Peyer's patch (tissue), 4 donors: ENCODE measurements at places on chromosomes 12 and 14.

- no peak overlapping the region for H3K27ac ChIP-seq
- no peaks in the 10 kb centered on the region for H3K4me1 ChIP-seq
- no peaks in the 10 kb centered on the region for H3K27me3 ChIP-seq
Observed at GRCh38 chr14:44620121-44621019, 113.3 kb upstream of the FSCB start.

- DNase-seq, result no peak
- no peaks in the 10 kb centered on the region for H3K4me1 ChIP-seq
- H3K36me3 ChIP-seq, result no peaks in the 10 kb centered on the region
- no peak overlapping the region for H3K4me3 ChIP-seq
Observed at GRCh38 chr12:47349137-47350061, 269.6 kb upstream of the AMIGO2 start.

- H3K27me3 ChIP-seq, result no peaks in the 10 kb centered on the region
- H3K27ac ChIP-seq, result no peak overlapping the region
- no peak overlapping the region for H3K4me3 ChIP-seq
- no peaks in the 10 kb centered on the region for H3K4me1 ChIP-seq
Observed at GRCh38 chr12:58140395-58140794, 199.0 kb downstream of the ATP23 start.

GRCh38 chr14:91397965-91398591 is 19.5 kb downstream of the CCDC88C start:
- H3K4me1 ChIP-seq, result no peaks in the 10 kb centered on the region
- H3K27me3 ChIP-seq, result no peaks in the 10 kb centered on the region
- no peak overlapping the region for H3K4me3 ChIP-seq
- peak overlapping the region; percentile 84 for H3K27ac ChIP-seq
- no peaks in the 10 kb centered on the region for H3K36me3 ChIP-seq
- DNase-seq, result no peak

DNA sequence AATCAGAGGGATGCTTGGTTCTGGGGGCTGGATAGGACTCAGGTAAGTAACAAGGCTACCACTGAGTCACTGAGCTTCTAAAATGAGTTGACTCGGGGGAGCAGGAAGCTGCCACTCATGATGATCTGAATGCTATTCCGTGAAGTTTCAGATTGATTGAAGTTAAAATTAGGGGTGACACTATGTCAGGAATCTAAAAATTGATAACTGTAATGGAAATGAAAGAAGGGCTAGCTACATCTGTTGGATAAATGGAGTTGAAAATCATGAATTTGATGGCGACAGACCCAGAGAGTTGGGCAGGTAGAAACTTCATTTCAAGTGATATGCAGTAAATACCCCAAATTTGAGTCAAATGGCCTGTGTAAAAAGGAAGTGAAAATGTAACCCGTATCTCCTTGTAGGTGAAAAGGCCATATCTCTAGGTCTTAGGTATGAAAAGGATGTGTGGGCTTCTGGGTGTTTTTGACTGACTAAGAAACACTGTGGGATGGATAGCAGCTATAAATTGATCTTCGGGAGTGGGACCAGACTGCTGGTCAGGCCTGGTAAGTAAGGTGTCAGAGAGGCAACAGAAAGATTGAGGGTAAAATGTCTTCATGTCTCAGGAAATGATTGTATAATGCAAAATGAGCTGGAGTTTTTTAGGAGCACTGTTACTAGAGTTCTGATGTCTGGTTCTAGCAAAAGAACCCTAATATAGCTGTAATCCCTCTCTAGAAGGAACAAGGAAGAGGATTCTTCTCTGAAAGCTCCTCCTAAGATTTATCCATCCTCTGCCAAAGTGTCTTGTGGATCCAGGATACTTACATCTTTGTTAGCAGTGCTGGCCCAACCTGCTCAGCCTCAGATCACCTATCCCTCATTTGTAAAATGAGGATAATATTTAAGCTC is 57.3 kb downstream of the DAD1 start:
- H3K27ac ChIP-seq, result peak overlapping the region; percentile 69
- H3K27me3 ChIP-seq, result no peaks in the 10 kb centered on the region
- H3K4me1 ChIP-seq, result no peaks in the 10 kb centered on the region
- no peaks in the 10 kb centered on the region for H3K36me3 ChIP-seq
- no peak for DNase-seq

DNA sequence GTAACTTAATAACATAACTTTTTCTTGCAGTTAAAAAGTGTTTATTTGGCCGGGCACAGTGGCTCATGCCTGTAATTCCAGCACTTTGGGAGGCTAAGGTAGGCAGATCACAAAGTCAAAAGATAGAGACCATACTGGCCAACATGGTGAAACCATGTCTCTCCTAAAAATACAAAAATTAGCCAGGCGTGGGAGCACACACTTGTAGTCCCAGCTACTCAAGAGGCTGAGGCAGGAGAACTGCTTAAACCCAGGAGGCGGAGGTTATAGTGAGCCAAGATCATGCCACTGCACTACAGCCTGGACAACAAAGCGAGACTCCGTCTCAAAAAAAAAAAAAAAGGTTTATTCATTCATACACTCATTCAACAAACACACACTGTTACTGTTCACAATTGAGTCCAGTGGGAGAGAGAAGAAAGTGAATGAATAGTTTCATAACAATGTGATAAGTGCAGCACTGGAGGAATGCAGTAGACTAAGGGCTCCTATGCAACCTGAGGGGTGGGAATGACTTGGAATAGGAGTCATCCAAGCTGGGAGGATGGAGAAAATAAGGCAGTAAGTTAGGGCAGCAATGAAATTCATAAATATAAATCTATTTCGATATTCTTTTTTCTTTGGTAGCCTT is 19.8 kb downstream of the DAD1 start:
- no peaks in the 10 kb centered on the region for H3K36me3 ChIP-seq
- no peaks in the 10 kb centered on the region for H3K27me3 ChIP-seq
- H3K4me1 ChIP-seq, result no peaks in the 10 kb centered on the region
- H3K4me3 ChIP-seq, result no peak overlapping the region
- peak overlapping the region; percentile 57 for H3K27ac ChIP-seq
- no peak for DNase-seq

DNA sequence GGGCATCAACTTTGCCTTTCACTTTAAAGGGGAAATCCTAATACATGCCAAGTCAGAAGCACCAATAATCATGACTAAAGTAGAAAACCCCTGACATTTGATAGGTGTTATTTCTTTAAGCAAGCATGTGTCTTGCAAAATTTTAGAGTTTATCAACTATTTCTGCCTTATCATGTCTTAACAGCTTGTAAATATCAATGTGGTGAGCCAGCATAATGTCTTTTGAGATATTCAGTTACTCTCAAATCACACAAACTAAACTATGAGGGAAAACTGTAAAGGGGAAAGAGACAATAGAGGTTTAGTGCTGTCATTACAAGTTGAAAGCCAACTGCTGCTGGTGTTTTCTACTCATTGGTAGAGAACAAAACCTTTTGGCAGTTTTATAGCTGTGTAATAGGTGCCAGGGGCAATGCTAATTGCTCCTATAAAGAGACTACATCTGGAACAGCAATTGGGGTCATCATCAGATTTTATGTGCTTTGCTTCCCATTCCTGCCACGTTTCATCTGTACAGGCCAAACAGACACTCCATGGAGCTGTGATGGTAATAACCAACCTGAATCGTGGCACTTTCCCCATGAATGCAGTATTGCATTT is 1027.4 kb downstream of the FSCB start:
- no peaks in the 10 kb centered on the region for H3K27me3 ChIP-seq
- no peaks in the 10 kb centered on the region for H3K36me3 ChIP-seq
- H3K4me3 ChIP-seq, result no peak overlapping the region
- no peaks in the 10 kb centered on the region for H3K4me1 ChIP-seq
- DNase-seq, result no peak

GRCh38 chr14:89724628-89724960 is 229.9 kb downstream of the EFCAB11 start:
- H3K27me3 ChIP-seq, result no peaks in the 10 kb centered on the region
- no peaks in the 10 kb centered on the region for H3K36me3 ChIP-seq
- H3K27ac ChIP-seq, result no peak overlapping the region
- H3K4me1 ChIP-seq, result peaks cover 21% of the 10 kb centered on the region
- DNase-seq, result no peak

GRCh38 chr12:97368462-97369163 is 94.0 kb upstream of the RMST start:
- H3K4me3 ChIP-seq, result no peak overlapping the region
- no peak overlapping the region for H3K27ac ChIP-seq
- H3K4me1 ChIP-seq, result no peaks in the 10 kb centered on the region

- H3K4me1 ChIP-seq, result no peaks in the 10 kb centered on the region
- no peaks in the 10 kb centered on the region for H3K27me3 ChIP-seq
- no peak for DNase-seq
- no peak overlapping the region for H3K27ac ChIP-seq
- H3K4me3 ChIP-seq, result no peak overlapping the region
- H3K36me3 ChIP-seq, result no peaks in the 10 kb centered on the region
Observed at GRCh38 chr14:34797747-34798583, 77.2 kb downstream of the BAZ1A start.

DNA sequence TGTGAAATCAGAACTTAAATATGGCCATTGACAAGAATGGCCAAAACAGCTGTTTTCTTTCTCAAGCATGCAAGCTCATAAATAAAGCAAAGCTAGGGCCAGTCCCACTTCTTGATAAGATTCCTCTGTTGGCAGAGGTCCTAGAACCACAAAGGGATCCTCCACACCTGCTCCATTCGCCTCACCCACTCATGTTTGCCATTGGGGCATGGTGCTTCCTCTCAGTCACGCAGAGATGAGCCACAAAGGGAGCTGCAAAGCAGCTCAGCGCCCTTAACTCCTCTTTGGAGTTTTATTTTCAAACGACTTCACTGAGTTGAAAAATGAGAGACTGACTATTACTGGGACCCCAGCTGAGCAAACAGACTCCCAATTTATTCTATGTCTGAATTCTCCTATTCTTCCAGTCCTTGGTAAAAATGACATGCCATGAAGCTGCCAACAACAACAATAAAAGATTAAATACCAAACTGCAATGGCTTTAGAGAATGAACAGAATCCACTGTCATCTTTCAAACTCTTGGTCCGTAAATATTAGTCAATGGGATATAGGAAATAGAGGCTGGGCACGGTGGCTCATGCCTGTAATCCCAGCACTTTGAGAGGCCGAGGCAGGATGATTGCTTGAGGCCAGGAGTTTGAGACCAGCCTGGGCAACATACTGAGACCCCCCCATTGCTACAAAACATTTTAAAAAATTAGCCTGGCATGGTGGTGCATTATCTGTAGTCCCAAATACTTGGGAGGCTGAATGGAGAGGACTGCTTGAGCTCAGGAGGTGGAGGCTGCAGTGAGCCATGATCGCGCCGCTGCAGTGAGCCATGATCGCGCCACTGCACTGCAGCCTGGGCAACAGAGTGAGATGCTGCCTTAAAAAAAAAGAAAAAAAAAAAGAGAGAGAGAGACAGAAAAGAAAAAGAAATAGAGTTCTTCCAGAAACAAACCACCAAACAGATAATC is 16.4 kb downstream of the MANSC1 start:
- H3K4me3 ChIP-seq, result no peak overlapping the region
- H3K27ac ChIP-seq, result no peak overlapping the region
- peaks cover 3% of the 10 kb centered on the region for H3K4me1 ChIP-seq
- DNase-seq, result no peak
- H3K36me3 ChIP-seq, result no peaks in the 10 kb centered on the region
- H3K27me3 ChIP-seq, result no peaks in the 10 kb centered on the region

- no peaks in the 10 kb centered on the region for H3K27me3 ChIP-seq
- no peak for DNase-seq
- no peaks in the 10 kb centered on the region for H3K36me3 ChIP-seq
- H3K4me3 ChIP-seq, result no peak overlapping the region
- H3K27ac ChIP-seq, result no peak overlapping the region
- no peaks in the 10 kb centered on the region for H3K4me1 ChIP-seq
Observed at GRCh38 chr12:19945559-19946435, 422.5 kb upstream of the PDE3A start.

GRCh38 chr12:53564278-53564677 is 57.0 kb upstream of the NPFF start:
- no peaks in the 10 kb centered on the region for H3K27me3 ChIP-seq
- DNase-seq, result no peak
- no peaks in the 10 kb centered on the region for H3K36me3 ChIP-seq
- no peak overlapping the region for H3K4me3 ChIP-seq
- H3K27ac ChIP-seq, result no peak overlapping the region
